ENCODE measurements at places on chromosomes 4 and X.

DNA sequence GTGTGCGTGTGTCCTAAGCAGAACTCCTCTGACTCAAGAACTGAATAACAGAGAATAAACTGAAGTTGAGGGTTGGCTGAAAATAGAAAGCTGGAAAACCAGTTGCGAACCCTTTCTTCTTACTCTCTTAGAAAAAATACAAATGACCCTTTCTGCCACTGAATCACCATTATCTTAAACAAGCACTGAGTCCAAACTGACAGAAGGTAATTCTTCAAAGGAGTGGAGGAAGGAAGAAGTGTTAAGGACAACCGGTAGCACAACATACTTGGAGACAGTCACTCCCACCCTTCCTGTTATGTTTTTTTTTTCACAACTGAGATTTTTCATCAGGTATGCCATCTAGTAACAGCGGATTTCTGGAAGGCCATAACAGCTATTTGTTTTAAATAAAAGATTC is 38.1 kb downstream of the HELQ start:
- peak; percentile 10 for DNase-seq

GRCh38 chrX:9681422-9681821 is 84.2 kb downstream of the GPR143 start:
- no peak for DNase-seq

DNA sequence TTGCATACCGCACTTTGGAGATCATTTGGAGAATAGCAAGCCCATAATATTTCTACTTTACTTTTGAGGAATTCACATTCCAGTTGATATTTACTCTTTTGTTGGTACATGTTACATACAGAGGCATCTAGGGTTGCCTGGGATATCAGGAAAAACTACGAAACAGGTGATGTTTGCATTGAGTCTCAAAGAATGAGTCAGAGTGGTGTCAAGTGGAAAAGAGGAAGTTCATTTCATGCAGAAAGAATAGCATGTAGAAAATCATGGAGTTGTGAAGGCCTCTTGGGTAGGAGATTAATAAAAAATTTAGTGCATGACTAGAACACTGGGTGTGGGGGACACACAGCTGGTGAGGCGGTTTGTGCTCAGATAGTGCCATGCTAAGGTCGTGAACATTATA is 33.5 kb upstream of the ELOVL6 start:
- DNase-seq: no peak

GRCh38 chrX:120293015-120293414 is 18.2 kb downstream of the TMEM255A start:
- no peak for DNase-seq

DNA sequence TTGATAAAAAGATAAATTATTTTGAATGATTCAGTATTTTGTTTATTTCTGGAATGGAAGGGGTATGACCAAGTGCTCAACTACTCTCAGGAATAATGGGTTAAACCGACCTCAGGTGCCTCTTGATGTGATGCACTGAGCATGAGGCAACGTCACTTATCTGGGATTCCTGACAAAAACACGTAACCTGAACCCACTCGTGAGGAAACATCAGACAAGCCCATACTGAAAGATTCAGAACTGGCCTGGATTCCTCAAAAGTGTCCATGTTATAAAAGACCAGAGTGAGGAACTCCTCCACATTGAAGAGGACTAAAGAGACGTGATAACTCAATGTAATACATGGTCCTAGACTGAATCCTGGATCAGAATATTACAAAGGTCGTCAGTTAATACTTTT is 144.0 kb downstream of the FNIP2 start:
- no peak for DNase-seq

DNA sequence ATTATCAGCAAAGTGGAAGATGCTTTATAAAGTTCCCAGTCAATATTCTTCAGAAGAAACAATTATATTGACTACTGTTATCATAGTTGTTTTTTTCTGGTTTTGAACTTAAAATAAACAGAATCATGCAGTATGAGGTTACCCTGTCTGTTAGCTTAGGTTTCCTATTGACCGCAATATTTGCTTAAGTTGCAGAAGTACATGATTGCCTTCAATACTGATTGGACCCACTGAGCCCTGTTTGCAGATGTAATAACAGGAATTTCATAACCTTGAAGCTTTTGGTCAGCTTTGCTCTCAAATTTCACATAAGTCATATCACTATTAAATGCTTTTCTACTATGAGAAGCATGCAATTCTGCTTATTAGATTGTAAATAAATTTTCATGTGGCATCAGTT is 229.1 kb upstream of the FSTL5 start:
- no peak for DNase-seq

DNA sequence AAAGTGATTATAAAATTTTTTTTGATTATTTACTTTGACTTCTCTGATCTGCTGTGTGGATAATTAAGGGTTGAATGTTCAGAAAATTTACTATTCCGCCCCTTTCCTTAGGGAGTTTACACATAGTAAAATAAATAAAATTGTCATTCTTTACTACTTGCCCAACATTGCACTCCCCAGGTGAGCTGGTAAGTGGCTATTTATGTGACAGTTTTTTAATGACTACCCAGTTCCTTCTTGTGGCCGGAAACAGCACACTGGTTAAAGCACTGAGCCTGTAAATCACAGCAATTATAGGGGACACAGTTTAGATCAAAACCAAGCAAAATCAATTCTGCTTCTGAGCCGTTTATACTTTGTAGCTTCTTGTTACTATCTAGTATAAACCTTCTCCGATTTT is 158.1 kb downstream of the FHIP1A start:
- DNase-seq: no peak

DNA sequence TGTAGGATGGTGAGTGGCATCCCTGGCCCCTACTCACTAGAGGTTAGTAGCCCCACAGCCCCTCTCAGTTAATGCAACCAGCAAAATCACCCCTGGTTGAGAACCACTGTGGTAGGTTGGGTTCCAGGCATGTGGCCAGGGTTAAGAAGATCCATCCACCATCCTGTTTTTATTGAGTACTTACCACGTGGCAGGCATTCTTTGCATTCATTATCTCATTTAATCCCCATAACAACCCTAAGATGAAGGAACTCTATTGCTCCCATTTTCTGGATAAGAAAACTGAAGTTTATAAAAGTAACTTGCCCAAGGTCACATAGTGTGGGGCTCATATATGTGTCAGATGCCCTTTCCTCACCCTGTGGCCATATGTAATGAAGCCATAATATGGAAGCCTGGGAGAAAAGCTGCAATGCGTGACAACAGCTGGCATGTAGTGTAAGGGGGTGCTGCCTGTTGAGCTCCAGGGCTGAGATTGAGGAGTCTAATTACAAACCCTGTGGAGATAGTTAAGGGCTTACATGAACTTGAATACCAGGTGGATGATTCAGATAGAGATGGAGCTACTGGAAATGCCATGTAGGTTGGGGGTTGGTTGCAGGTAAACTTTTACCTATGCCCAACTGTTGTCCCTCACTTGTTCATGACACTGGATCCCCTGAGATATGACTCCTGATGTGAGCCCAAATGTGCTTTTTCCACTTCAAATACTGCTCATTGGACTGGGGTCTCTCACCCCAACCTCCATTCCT is 100.2 kb upstream of the PGRMC2 start:
- peak; percentile 8 for DNase-seq

DNA sequence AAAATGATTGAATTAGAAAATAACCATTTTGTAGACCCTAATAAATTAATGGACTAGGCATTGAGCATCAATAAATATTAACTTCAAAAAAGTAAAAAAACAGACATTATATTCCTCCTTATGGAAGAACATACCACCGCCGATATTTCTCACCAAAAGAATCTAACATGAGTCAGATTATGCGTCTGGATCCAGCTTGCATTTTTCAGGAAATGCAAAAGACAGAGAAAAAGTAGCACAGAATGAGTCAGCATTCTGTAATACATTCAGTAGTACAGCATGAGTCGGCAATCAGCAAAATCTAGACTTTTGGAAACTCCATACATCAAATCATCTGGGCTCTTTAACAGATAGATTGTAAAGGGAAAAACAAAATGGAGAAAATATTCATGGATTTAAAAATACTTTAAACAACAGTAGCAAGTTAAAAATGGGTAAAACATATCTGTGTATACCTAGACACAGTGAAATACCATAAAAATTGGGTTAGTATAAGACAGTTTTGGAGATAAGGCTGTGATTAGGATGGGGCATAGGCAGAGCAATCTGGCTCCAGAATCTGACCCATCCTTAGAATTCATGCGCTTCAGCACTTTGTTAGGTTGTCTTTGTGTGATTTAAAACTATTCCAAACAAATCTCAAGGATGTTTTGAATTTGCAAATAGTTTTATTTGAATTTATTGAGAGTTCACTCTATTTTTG is 633.0 kb upstream of the FAM241A start:
- peak; percentile 14 for DNase-seq

DNA sequence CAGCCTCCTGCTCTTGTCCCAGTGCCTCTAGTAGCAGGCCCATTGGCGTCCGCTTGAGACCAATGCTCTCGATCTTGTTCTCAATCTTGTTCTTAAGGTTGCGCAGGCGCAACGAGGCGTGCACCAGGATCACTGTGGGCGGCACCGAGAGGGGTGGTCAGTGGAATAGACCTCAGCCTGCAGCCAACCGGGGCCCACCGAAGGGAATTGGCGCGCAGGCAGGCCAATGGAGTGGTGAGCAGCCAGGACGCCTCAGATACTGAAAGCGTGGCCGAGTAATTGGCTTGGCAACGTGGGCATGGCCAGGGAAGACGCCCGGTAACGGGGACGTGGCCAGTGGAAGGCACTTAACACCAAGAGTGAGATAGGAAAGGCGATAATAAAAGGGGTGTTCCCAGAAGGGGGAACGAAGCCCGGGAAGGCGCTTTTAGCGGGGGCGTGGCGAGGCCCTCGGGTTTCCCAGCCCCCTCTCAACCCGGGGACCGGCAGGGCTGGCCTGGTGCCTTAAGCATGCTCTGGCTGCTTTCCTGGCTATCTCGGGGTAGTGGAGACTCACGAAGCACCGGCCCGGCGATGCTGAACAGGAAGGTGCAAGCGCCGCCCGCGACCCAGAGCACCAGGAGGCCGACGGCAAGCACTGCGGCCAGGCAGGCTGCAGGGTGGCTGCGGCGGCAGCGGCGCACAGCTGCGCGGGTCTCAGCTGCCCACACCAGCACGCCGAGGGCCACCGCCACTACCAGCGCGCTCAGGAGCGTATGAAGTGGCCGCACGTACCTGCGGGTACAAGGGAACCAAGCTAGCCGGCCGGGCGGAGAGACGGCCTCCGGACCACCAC is 1.7 kb downstream of the PRAF2 start:
- DNase-seq: no peak

- DNase-seq: no peak
Observed at GRCh38 chr4:40934676-40935075, 184.9 kb downstream of the NSUN7 start.

GRCh38 chr4:16205298-16206164 is 20.7 kb downstream of the TAPT1 start:
- peak; percentile 35 for DNase-seq

DNA sequence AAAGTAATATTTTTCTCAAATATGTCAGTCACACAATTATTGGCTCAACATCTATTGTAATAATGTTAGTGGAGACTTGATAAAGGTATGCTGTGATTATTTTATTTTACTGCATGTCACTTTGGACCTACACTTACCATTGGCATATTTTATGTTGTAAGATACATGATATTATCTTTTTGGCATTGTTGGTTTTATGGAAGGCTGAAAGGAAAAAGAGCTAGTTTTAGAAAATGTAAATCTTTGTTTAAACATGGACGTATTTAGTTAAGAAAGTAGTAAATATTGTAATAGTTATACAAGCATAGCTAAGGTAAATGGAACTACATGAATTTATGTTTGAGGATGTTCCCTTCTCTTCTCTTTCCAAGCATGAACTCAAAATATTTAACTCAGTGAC is 1399.3 kb downstream of the STIM2 start:
- DNase-seq: no peak

GRCh38 chrX:11566173-11566572 is 99.5 kb downstream of the ARHGAP6 start:
- DNase-seq: no peak

GRCh38 chrX:86149119-86149518 is 868 bp downstream of the DACH2 start:
- DNase-seq: no peak

- DNase-seq: peak; percentile 46
Observed at GRCh38 chrX:113929004-113929403, 654.9 kb upstream of the HTR2C start.

DNA sequence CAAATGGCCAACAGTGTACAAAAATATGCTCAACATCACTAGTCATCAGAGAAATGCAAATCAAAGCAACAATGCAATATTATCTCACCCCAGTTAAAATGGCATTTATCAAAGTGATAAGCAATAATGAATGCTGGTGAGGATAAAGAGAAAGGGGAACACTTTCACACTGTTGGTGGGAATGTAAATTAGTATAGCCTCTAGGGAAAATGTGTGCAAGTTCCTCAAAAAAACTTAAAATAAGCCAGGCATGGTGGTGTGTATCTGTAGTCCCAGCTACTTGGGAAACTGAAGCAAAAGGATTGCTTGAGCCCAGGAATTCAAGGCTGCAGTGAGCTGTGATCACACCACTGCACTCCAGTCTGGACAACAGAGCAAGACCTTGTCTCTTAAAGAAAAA is 572.1 kb downstream of the NLGN4X start:
- DNase-seq: no peak

DNA sequence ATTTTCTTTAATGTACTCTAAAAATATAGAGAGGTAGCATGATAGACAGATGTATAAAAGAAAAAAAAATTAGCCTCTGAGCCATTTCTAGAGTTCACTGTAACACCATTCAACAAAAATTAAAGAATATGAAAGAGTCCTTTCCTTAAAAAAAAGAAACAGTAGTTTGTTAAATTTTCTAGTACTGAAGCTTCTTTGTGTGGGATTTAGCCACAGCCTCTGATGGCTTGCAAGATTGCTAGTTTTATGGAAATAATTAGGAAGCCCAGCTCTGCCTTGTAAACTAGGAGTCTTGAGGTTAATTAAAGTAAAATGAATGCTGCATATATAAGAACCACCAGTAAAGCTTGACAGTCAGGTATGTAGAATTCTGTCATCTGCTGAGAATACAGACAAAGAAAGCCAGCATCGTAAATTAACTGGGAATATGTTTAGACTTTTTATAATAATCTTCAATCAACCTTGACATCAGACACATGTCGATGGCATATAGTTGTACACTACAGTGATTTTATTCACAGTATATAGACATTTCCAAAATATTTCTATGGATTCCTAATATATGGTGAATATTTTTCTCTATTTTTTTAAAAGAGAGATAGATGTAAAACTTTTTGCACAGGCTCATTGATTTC is 44.8 kb upstream of the NEIL3 start:
- no peak for DNase-seq

GRCh38 chr4:66893807-66894206 is 651.5 kb downstream of the CENPC start:
- no peak for DNase-seq

- no peak for DNase-seq
Observed at GRCh38 chr4:137994853-137995252, 247.3 kb downstream of the SLC7A11 start.

GRCh38 chr4:68885545-68885944 is 66.1 kb downstream of the UGT2A3 start:
- DNase-seq: no peak

DNA sequence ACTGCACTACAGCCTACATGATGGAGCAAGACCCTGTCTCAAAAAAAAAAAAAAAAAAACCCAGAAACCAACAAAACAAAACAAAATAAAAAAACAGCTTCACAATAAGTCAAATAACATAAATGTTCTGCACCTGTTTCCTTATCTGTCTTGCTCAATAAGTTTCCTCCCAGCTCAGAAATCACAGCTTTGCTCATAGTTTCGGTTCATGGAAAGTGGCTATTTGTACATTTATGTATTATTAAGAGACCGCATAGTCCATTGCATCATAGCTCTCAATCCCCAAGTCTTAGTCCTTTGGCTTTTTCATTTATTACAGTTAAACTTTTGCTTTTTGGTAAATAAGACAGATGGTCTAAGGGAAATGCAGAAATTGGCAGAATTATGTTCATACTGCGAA is 24.4 kb upstream of the CFAP299 start:
- DNase-seq: peak; percentile 35
